ENCODE measurements at places on chromosomes 6 and 20.
A peak's percentile ranks its signal among the peaks of the same experiment; 100 is the strongest.

- no peak for DNase-seq
Observed at GRCh38 chr6:27650620-27651370, 177.9 kb upstream of the ZNF184 start.

- DNase-seq: no peak
Observed at GRCh38 chr20:17304774-17305173, 77.9 kb downstream of the PCSK2 start.

- DNase-seq: no peak
Observed at GRCh38 chr6:147061252-147061651, 143.0 kb upstream of the STXBP5 start.

GRCh38 chr6:133595111-133595761 is 293.7 kb upstream of the TCF21 start:
- no peak for DNase-seq

GRCh38 chr6:149779644-149779963 is 30.1 kb downstream of the PCMT1 start:
- no peak for DNase-seq

DNA sequence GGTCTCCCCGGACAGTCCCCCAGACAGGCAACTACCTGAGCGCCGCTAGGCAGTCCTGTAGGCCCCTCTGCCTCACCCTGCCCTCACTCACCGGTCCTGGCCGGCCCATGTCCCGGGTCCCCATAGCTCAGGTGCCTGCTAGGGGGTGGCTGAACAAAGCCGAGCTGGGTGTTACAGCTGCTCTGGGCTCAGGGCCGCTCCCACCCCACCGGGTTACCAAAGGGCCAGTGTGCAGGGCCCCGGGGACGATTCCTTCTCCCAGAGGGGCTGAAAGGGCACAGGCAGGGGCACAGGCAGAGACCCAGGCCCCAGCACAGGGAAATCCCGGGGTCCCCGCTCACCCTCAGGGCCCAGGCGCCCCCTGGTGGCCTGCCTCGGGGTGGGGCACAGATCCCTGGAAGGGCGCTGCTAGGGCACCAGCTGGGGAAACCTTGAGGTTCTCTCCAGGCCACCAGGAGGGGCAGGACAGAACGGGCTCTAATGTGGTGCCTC is 118.4 kb downstream of the GRM4 start:
- no peak for DNase-seq

DNA sequence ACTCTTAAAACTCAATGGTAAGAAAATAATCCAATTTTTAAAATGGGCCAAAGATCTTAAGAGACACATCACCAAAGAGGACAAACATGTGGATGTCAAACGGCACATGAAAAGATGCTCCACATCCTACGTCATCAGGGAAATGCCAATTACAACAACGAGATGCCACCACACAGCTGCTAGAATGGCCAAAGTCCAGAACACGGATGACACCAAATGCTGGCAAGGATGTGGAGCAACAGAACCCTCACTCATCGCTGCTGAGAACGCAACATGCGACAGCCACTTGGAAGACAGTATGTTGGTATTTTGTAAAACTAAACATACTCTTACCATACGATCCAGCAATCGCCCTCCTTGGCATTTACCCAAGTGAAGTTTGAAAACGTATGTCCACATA is 132.8 kb upstream of the CDH4 start:
- no peak for DNase-seq

DNA sequence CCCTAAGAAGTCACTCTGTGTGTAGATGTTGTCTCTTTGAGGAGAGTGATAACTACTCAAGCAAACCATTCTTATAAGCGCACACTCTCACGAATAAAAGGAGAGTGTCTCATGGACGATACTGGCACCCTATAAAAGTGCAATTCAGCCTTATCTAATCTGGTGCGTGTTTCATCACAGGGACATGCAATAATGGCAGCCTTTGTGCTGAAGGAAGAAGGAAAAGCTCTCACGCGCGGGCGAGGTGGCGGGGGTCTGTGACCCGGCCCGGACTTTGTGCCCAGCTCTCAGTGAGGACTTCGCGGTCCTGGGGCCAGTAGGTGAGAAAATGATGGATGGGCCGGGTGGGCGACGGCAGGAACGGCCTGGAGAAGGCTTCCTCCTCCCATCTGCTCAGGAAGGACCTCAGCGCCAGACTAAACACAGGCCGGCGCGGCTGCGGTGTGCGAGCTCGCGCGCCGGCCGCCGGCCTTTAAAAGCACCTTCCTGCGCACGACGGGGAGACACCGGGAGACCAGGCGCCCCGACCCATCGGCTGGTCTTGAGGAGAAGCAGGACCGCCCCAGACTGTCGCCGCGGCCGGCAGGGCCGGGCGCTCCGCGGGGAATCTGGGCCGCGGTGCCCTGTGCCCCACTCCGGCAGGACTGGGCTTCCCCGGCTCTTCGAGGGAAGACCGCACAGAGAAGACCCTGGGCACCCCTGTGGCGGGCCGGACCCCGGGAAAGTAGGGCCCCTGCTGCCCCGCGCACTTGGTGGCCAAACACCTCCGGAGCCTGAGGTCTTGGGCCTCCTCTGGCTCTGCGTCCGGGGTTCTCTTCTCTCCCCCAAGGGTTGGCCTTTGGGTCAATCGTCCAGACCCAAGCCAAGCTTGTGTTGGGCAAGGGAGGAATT is 8.3 kb upstream of the FOXC1 start:
- no peak for DNase-seq

DNA sequence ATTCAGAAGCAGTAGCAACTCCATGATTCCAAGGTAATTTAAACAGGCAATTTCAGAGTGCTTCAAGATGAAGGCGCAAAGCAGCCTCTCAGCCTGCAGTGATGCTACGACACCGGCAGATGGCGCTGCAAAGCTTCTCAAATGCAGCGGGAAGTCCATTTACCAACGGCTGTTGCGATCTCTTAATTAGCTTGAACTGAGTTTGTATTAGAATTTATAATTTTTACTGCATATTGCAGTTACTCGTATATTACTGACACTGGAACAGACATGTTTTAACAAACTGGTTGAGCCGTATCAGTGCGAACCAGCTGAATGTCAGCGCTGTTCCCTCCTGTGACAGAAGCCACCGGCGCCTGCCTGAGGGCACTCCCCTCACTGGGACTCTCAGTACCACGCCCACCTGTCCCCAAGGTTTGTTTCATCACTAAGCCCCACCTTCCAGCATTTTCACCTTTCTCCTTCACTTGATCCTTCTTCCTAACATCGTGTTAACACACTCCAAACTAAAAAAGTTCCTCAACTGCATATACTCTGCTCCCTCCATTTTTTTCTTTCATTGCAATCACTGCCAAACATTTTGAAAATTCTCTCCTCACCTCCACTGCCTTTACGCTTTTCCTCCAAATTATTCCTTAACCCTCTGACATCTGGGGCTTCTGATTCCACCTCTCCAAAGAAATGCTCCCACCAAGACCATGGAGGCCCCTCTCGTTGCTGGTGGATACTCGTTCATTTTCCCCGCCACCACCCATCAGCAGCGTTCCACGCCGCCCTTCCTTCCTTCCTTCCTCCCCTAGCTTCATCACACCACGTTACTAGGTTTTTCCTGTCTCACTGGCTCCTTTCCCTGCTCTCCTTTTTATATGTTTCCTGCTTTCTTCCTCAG is 14.5 kb downstream of the GNL1 start:
- peak; percentile 64 for DNase-seq

- DNase-seq: no peak
Observed at GRCh38 chr6:50390416-50390815, 322.9 kb upstream of the TFAP2D start.

DNA sequence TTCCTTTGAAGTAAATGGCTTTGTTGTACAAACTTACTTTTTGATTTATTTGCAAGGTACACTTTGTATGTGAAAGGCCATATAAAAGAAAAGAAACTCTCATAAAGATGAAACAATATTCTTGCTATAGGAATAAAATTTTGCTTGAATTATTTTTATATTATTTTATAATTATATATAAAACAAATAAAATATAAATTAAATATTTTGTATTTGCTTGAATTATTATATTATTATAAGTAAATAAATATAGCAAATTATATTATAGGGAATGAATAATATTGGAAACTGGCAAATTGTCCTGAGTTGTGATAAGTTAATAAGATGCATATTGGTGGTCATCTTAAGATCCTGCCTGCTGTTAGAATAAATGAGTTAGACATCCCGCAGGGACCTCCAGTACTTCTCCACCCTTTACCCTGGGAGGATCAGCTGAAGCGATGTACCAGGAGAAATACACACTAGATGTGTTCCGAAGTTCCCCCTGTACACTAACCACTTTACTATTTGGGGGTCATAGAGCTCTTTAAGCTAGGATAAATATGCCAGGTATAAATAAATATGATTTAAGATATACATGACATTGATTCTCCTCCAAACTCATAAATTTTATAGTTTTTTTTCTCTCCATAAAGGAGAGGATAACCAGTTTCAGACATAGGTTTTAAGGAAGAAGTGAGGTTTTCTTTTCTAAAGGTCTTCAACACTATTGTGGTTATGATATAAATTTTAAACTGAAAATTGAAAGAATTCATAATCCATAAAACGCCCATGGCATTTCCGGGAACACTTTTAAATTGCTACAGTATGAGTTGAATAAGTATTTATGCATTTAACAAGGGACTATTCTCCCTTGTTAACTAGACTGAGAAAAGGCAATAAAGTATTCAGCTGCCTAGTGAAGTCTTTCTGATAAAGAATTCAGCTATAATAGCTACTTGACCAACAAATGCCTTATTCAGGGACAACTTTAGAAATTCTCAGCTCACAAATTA is 486.3 kb upstream of the MARCKS start:
- no peak for DNase-seq

DNA sequence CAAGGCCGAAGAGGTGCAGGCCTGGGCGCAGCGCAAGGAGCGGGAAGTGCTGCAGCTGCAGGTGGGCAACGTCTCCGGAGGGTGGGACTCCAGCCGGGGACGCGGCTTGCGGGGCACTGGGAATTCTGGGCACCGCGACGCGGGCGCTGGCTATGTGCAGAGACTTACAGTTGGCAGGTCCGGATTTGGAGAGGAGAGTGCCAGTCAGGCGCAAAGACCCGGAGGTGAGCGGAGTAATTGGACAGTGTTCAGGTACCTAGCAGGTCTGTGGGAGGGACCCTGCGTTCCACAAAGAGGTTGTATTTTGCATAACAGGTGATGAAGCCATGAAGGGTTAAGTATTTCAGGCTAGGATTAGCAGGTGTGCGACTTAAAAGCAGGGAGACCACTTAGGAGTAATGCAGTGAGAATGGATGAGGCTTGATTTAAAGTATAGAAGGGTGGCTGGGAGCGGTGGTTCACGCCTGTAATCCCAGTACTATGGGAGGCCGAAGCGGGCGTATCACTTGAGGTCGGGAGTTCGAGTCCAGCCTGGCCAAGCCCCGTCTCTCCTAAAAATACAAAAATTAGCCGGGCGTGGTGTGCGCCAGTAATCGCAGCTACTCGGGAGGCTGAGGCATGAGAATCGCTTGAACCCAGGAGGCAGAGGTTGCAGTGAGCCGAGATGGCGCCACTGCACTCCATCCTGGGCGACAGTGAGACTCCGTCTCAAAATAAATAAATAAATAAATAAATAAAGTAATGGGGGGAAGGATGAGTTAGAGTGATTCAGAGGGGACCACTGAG is 1.0 kb downstream of the MRPS26 start:
- DNase-seq: peak; percentile 15

GRCh38 chr6:128209771-128210170 is 308.9 kb upstream of the THEMIS start:
- no peak for DNase-seq

DNA sequence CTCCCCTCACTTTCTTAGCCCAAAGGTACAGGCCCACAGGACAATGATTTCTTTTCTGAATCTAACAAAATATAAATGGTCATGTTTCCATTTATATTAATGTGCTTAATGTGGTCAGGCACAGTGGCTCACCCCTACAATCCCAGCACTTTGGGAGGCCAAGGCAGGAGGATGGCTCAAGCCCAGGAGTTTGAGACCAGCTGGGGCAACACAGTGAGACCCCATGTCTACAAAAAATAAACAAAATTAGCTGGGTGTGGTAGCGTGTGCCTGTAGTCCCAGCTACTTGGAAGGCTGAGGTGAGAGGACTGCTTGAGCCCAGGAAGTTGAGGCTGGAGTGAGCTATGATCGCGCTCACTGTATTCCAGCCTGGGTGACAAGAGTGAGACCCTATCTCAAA is 77.2 kb upstream of the TULP1 start:
- DNase-seq: no peak

GRCh38 chr6:27816906-27817305 is 95.3 kb downstream of the OR2B2 start:
- DNase-seq: no peak

GRCh38 chr20:39660965-39661364 is 698.8 kb downstream of the DHX35 start:
- DNase-seq: no peak

DNA sequence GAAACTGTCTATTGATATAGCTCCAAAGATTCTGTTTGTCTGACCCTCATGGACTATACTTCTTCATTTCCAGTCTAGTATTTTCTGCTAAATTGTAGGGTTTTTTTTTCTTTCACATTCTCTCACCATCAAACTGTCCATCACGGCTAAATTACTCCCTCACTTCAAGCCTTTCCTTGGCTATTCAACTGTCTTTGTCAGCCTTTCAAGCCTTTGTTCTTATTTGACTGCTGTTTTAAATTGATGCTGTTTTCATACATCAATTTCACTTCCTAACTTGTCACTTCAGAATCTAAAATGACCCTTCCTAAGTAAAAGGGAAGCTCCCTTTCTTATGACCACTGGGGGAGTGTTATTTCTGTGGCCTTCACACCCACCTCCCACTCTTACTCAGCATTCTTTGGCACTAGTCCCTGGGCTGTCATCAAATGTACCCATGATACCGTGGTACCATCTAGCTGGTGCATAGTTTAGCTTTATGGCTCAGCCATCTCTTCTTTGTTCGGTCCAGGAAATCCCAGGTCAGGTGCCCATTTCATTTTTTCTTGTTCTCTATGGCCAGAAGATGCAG is 8.6 kb downstream of the GJA1 start:
- no peak for DNase-seq

DNA sequence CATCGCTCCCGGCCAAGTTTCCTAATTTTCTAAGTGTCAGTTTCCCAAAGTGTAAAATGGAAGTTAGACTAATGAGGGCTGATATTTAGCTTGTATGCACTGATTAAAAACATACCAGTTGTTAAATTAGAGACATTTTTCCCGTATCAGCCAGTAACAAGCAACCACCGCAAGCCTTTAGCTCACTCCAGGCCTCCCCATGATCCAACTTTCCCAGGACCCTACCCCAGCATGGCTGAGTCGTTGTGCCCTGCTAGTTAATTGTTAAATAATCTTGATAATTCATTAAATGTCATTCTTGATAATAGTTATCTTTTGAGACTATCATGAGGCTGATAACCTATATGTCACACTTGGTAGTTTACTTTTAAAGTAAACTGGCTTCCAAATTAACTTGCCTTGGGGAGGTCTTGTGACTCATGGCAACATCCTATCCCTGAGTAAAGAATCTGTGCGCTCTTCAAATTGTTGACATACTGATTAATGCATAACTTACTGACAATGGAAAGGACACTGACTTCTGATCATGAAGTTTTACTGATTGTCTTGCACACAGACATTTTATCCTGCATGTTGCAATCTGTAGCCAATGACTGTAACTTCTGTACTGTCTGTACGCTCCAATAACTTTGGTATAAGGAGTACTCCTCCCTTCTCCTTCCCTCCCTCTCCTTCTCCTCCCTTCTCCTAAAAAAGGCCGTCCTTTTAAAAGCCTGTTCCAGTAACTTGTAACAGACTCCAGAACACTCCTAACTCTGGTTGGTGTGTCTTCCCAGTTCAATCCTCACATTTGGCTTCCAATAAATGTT is 6.3 kb upstream of the GTF3C6 start:
- no peak for DNase-seq

GRCh38 chr20:9912858-9913434 is 74.1 kb upstream of the PAK5 start:
- no peak for DNase-seq
